ENCODE measurements at places on chromosomes 12 and 14.

GRCh38 chr14:96681829-96682228, 115.4 kb upstream of the VRK1 start:
- no peak for DNase-seq

DNA sequence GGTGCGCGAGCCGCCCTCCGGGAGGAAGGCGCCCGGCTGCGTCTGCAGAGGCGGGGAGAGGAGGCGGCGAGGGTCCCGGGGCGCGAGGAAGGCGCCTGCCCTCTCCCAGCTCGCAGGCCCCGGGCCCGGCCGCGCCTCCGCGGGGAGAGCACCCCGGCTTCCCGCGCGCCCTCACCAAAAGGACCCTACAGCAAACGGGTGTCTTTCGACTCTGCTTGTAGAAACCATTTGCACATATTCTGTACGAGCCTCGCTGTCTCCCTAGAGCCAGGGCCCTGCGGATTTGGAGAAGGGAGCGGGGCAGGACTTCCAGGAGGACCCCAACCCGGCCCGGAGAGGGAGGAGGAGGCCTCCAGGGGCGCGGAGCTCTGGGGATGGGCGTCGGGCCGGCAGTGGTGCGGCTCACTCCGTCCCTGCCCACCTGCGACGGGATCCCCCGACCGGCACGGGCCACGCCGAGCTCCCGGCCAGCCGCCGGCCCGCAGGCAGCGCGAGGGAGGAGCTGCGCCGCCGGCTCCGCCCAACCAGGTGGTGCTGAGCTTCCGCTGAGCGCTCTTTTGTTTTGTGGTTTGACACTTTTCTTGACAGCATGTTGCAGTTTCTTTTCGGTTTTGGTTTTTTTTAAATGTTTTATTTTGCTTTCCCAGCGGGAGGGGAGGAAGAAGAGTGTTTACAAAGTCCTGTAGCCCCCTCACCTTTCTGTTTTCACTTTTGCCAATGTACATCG, 103.3 kb upstream of the FKBP4 start:
- DNase-seq: peak; percentile 44

DNA sequence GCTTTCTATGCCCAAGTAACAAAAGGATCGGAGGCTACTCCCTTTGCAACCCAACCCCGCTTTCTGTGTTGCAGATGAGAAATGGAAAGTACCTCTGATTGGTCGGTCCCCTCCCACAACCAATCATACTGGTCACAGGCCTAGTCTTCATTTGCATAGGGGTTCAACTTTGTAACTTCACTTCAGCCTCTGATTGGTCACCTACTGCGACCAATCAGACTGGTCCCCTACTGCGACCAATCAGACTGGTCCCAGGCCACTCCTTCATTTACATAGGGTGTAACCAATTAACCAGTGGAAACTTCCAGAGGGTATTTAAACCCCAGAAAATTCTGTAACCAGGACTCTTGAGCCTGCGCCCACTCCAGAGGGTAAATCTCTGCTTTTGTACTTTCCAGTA, 906.4 kb upstream of the TMEM132C start:
- DNase-seq: no peak

DNA sequence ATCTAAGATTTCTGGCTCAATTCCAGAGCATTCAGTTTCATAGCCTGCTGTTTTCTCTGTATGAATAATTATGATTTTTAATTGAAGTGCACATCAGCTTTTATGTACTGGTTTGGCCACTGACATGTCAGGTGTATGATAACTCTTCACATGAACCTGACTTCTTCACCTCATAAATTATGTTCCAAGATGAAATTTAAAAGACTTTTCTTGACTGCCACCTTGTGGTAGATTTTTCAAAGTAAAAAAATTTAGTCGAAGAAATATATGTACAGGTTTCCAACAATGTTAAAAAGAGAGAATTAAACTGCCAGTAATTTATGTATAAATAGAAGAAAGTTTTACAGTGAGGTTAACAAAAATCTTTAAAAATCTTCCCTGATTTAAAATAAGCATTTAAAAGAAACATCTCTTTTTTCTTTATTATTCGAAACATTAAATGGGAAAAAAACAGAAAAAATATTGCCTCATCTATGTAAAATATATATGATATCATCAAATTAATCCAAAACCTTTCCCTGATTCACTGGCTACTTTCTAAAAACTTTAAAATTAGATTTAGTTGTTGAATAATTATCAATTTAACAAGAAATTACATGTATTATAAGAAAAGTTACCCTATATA, 124.9 kb upstream of the ATXN7L3B start:
- no peak for DNase-seq

GRCh38 chr12:54829511-54829910, 24.8 kb upstream of the MUCL1 start:
- DNase-seq: no peak

DNA sequence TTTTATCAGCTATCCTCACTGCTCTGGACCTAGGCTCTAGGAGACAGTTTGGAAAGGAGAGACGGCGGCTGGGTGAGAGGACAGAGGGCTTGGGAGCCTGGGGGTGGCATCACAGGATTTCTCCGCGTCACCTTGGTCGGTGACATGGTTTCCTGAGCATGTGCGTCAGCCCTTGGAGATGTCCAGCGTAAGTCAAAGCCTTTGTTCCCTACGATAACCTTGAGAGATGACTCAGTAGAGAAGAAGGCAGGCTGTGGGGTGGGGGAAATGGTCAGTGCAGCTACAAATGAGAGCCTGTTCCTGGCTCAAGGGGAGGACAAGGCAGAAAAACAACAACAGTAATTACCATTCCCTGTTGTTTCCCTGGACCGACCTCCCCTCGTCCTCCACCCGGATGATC, 90.2 kb upstream of the TBX3 start:
- no peak for DNase-seq

DNA sequence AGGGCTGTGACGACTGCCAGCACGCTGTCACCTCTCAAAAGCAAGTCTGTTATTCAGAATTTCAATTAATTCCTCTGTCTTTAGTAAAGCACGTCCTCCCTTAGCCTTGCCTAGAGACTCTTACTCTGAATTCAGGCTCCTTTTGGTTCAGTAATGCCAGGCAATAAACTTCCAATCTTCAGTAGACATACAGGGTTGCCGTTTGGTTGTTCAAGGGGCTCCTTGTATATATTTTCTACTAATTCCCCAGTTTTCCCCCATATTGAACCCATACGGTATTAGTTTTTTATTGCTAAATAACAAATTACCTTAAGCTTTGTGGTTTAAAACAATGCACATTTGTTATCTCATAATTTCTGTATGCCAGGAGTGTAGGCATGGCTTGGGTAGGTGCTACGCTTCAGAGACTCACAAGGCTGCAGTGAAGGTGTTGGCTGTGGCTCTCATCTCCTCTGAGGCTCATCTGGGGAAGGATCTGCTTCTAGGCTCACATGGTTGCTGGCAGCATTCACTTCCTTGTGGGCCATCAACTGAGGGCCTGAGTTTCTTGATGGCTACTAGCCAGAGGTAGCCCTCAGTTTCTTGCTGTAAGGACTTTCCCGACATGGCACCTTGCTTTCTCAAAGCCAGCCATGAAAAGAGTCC, 7.3 kb upstream of the CLECL1 start:
- no peak for DNase-seq

- no peak for DNase-seq
Measured at GRCh38 chr12:124769163-124769530, 94.5 kb downstream of the SCARB1 start.

DNA sequence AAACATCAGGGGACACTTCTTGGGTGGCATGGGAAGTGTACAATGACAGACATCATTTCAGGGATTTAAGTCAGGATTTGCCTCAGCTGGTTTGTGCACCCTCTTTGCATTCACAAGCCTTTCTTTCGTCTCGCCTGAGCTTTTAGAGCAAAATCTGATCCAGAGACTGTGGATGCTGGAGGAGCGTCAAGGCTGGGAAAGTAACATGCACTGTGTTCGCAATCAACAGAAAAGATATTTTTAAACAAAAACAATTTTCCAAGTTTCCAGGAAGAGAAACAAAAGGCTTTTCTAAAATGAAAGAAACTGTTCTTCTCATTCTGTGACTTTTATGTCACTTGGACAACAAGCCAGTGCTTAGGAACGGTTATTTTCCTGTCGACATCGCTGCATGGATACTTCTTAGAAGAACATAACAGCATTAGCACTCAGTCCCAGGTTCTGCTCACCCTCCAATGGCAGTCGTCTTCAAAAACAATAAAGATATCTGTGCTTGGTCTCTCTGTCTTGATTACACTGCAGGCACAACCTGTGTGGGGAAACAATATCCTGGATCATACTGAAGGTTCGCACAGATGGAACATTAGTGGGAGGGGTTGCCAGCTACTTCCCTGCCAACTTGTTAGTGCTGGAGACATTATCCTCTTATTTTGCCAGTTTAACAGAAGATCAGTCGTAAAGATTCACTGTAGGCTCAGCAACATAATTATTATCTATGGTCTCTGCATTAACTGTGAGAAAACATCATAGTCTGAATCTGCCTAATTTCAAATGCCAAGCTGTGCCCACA, 403.3 kb upstream of the ATP2B1 start:
- DNase-seq: no peak

- DNase-seq: no peak
Measured at GRCh38 chr14:41419709-41420108, 187.0 kb upstream of the LRFN5 start.

GRCh38 chr12:129902371-129903091, 1.3 kb downstream of the TMEM132D start:
- DNase-seq: no peak

GRCh38 chr14:34665785-34666435, 36.0 kb upstream of the SNX6 start:
- DNase-seq: no peak

GRCh38 chr12:108641446-108642268, 8.0 kb upstream of the SELPLG start:
- no peak for DNase-seq

- no peak for DNase-seq
Measured at GRCh38 chr12:116606397-116606796, 47.2 kb downstream of the MAP1LC3B2 start.

- peak; percentile 9 for DNase-seq
Measured at GRCh38 chr12:40336573-40337199, 111.9 kb downstream of the LRRK2 start.

Data from GM18507 (cell line).